Right renal cortex interstitium (tissue), 3 donors: ENCODE measurements at places on chromosomes 3 and 15.
A peak's percentile ranks its signal among the peaks of the same experiment; 100 is the strongest.

- no peak for DNase-seq
These were observed 7.1 kb downstream of the ELL3 start for GRCh38 chr15:43769584-43770228.

DNA sequence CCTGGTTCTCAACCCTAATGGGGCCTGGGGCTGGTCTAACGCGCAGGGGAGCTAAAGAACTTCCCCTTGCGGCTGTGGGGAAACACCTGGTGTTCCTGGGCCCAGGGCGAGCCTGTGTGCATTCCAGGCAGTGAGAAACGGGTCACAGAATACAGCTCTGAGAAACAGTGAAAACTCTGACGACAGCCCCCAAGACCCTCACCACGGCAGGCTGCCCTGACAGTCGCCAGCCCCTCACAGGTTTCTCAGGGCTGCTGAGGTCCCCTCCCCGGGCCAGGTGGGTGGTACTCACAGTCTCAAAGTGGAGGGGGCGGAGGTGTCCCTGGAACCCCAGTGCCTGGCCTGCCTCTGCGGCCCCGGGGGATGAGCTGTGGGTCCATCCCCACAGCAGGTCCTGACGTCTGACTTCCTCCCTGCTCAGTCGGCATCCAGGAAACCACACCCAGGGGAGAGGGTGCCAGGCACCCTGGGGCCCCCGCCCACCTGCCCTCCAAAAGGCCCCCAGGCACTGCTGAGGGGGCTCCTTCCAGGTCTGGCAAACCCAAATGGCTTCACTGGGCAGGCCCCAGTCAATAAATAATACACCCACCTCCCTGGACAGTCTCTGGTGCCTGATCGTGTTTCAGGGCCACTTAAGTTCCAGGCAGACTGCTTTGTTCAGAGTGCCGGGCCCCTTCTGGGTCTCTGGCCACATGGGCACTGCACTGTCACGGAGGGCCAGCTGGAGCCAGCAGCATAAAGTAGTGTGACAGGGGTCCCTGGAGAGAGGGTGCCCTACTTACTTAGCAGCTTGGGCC, 57.7 kb downstream of the IQSEC1 start:
- DNase-seq: no peak

- DNase-seq: no peak
These were observed 544.7 kb downstream of the MECOM start for GRCh38 chr3:169118666-169119370.

- DNase-seq: no peak
These were observed 156.6 kb downstream of the FHIT start for GRCh38 chr3:61094608-61095007.

DNA sequence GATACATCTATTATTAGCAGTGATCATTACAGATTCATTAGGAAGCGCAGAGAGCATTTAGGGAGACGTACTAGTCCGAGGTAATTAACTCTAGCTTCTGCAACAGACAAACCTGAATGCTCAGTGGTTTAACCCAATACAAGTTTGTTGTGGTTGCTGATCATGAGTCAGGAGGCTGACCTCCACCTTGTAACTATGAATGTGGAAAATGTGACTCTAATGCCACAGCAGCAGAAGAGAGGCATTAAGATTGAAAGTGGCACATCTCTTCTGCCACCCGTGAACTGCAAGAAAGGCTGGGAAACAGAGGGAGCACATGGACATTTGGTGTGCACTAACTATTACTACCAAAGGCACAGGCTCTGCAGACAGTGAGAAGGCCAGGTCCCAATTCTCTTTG, 71.2 kb upstream of the C3orf80 start:
- DNase-seq: no peak

DNA sequence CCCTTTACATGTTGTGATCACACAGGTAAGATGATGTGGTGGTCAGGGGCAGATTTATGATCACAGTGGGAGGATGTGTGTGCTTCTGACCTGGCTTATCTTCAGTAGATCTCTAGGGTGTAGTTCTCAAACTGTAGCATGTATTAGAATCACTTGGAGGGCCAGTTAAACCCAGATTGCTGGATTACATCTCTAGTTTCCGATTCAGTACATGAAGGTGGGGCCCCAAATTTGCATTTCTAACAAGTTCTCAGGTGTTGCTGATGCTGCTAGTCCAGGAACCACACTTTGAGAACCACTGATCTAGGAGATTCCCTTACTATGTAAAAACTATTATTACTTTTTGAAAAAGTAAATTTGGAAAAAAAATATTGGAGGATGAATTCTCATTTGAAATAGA, 199.3 kb upstream of the GOLIM4 start:
- DNase-seq: no peak

DNA sequence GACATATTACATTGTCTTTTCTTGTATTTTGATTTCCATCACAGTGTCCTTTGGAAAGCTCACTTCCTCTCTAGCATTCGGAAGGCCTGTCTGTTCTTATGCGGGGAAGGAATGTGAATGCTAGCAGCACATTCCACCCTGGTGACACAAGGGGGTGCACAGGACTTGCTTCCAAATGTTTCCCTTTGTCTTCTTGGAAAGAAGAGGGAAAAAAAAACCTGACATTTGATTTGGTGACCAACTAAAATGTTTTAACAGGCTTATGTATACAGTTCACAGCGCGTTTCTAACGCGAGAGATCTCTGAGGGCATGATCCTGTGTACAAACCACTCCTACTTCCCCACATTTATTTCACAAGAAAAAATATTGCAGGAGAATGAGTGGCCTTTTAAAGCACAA, 107.6 kb upstream of the FXR1 start:
- peak; percentile 35 for DNase-seq

DNA sequence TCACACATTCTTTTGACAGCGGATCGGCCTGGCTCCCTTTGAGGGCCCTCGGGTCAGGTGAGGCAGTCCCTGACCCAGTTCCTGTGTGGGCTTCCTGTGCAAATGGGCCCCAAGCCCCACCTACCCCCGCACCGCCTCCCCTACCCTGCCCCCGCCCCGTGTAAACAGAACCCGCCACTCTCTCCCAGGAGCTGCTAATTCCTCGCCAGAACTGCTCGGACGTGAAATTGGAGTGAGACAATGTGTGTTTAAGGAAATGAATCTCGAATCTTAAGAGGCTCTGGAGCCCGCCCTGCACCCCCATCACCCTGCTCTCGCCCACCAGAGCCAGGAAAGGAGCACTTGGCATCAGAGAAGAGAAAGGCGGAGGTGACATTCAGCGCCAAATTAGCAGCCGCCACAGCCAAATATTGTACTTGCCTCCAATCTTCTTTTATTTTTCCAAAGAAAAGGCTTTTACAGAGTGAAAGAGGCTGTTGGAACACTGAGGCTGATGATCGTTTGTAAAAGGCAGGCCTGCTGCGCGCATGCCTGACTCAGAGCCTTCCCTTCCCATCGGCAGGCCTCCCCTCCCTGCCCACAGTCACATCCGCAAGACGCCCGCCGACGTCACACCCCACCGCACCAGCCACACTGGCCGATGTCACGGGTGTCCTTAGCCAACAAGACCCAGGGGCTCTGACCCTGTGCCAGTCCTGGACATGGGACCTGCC, 53.1 kb downstream of the CACNA2D2 start:
- peak; percentile 37 for DNase-seq

GRCh38 chr15:77167406-77167805, 96.5 kb upstream of the TSPAN3 start:
- no peak for DNase-seq

GRCh38 chr15:63915873-63916771, 82.4 kb upstream of the HERC1 start:
- DNase-seq: peak; percentile 49

GRCh38 chr3:156433138-156433537, 121.8 kb downstream of the SSR3 start:
- DNase-seq: no peak

GRCh38 chr3:187398955-187399354, 30.8 kb downstream of the RTP4 start:
- no peak for DNase-seq

- DNase-seq: no peak
These were observed 261.9 kb upstream of the CTDSPL start for GRCh38 chr3:37599779-37600178.

- DNase-seq: no peak
These were observed 201.6 kb downstream of the SATB1 start for GRCh38 chr3:18223571-18223970.

DNA sequence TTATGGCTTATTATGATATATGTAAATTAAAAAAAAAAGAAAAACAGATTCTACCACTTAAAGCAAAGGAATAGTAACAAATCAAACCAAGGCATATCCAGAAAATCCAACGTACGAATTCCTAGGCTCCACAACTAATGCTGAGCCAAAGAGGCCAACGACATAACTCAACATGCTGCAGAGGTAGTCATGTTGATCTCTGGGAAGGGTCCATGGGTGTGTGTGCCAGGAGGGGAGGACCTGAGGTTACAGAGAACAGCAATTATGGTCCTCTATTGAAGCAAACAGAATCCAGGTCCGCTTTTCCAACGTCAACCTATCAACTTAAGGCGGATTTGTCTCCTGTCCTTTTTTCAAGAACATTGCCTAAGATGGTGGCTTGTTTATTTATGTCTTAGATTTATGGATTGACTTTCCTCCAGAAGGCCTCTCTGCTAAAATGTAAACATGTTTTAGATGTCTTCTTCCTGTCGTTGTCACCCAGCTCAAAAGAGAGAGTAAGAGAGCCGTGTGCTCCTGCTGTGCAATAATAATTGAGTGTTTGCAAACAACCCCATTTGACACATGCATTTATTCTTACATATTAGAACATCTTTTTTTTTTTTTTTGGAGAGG, 20.4 kb downstream of the NANOGP8 start:
- DNase-seq: no peak

DNA sequence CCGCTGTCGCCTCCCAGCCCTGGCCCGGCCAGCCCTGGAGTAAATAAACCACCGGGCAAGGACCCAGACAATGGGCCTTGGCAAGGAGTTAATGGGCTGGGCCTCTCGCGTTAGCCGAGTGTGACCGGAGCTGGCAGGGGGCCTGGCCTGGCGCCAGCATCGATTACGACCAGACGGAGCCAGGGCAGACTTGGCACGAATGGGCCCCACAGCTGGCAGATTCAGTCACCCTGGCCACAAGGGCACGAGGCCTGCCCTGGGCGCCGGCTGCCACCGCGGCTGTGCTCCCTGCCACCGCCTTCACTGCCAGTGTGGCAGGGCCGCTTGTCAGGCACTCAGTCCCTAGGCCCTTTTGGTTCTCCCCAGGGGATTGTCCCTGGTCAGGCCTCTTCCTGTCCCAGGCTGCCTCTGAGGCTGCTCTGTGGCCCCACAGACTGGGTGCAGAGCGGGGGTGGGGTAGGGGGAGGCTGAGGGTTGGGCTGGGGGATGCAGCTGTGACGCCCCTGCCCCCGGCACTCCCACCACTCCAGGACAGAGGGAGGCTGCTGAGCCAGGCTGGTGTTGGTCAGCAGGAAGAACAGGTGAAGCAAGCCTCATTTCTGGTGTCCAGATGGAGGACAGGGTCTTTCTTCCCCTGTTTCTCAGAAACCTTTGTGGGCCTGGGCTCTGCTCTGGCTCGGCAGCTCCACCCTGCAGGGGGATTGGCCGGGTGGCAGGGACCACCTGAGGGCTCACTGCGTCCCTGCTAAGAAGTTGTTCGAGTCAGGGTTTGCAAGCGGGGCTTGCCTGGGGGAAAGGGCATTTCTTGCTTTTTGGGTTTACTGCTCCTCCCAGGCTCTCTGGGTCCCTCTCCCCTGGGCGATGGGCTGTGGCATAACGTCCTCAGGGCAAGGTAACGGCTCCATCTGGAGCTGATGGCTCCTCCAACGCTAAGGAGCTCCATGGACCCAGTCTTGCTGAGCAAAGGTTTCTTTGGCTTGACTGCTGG, 30.5 kb upstream of the SRP14 start:
- no peak for DNase-seq

DNA sequence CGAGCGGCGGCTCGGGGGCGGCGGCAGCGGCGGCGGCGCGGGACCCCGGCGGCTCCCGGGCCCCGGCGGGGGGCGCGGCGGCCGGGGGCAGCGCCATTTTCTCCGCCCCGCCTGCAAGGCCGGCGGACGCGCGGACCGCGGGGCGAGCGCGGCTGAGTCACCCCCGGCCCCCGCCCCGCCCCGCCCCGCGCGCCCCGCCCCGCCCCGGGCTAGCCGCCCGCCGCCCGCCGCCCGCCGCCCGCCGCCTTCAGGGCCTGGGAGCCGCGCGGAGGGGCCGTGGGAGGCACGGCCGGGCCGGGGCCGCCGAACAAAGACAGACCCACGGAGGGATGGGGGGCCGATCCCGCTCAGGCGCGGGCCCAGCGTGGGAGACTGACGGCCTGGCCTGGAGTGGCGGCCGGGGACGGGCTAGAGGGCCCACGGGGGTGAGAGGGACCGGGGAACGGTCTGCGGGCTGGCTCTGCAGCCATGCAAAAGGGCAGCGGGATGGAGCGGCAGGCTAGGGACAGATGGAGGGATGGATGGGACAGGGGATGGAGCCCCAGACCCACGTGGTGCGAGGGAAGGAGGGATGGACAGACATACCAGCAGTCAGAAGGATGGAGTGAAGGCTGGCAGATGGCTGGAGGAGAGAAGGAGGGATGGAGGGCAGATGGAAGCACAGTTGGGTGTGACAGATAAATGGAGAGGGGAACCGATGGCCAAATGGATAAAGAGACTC, at the start of gene EIF4E3:
EIF4E3 (minus strand) TSS at position 132 of the 721 bp plus-strand sequence; CDS start at position 97, 35 bp downstream.
- DNase-seq: no peak

GRCh38 chr15:43872416-43873020, 45.7 kb downstream of the WDR76 start:
- DNase-seq: peak; percentile 39

- DNase-seq: no peak
These were observed 80.1 kb downstream of the MYO1E start for GRCh38 chr15:59292442-59293151.

- DNase-seq: no peak
These were observed 441.9 kb downstream of the PLOD2 start for GRCh38 chr3:145719114-145719513.

- no peak for DNase-seq
These were observed 749.2 kb downstream of the NAALADL2 start for GRCh38 chr3:175608356-175608755.

DNA sequence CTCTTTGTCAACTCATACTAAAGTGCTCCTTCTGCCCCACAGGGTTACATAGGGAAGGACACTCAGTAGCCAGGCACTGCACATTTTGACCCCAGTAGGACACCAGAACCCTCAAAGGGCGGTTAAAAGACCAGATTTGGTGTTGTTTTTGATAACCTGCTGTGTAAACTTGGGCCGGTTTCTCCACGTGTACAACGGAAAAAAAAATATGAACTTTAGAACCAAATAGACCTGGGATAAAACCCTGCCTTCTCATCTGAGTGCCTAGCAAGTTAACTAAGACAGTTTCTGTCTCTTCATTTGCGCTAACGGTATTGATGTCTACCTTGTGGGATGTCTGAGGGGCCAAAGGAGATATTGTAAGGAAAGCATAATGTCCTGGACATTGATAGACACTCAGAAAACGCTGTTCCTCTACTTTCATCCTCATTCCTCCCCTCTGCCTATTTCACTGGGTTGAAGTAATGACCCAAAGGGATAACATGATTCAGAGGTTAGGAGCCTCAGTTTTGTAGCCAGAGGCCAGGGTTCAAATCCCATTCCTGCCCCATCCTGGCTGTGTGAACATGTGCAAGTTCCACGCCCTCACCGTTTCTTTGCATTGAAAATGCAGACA, 155.9 kb upstream of the LPP start:
- DNase-seq: no peak
